ENCODE measurements at places on chromosomes 3 and 15.

DNA sequence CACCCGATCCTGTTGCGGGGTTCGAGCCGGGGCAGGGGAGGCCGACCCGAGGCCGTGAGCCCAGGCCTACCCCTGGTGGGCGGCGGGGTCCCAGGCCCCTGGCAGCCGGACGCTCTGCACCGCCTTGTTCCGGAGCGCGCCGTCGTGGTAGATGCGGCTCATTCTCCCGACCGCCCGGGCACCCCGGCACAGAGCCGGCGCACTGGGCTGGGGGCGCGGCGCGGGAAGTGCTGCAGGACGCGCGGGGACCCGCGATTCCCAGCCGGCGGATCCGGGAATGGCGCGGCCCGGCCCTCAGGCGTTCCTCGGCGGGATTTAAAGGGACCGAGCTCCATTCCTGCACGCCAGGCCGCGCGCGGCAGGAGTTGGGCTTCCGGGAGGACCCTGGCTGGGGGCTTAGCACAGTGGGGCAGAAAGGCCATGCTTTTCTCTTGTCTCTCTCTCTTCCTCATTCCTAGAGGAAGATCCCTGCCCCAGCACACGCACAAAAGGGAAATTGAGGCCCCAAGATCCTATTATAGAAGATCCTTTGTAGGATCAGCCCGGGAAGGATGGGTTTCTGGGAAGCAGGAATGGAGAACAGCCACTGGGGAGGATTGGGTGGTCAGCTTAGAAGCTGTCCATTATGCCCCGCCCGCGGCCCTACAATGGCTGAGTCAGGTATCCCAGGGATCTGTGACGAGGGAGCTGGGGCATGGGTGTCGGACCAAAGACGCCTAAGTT is at the start of gene ARPIN:
TSS of gene ARPIN (minus strand) at position 279 of the 723 bp plus-strand sequence. CDS start at position 162, 117 bp downstream.
- DNase-seq = no peak

- no peak for DNase-seq
These were observed 14.2 kb upstream of the COLQ start for GRCh38 chr3:15535732-15536131.

DNA sequence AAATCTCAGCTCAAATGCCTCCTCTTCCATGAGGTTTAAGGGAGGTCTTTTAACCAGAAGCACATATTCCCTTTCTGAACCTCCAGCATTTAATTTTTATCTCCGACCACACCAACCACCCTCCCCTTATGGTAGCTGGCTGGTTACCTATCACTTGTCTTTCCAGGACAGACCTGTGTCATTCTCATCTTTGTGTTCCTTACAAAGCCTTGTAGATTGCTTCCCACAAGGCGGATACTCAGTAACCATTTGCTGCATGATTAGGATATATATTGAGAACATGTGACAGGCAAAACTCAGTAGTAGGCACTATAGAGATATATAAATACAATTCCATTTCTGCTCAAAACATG is 119.5 kb downstream of the RPL22L1 start:
- DNase-seq = no peak

DNA sequence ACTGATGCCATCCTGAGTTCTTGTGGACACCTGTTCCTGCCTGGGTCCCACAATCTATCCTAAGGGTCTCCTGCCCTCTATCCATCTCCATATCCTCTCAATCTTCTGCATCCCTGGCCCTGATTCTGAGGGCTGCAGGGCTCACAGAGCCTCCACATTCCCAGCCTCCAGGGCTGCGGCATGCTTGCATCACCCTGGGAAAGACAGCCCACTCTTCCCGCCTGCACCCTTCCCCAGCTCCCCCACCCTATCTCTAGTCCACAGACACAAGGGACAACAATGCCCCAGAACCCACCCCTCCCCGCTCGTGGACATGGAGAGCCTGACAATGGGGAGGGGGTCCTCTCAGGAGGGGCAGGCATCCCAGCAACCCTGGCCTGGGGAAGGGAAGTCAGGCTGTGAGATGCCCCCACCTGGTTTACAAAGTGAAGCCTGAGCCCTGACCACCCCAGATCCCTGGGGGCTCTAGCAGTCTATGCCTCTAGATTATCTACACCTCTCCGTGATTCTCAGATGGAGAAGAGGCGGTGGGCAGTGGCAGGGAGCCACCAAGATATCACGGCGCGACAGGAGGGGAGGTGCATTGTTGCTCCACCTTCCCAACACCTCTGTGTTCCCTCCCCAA is 10.3 kb downstream of the SEMA3G start:
- DNase-seq = no peak

DNA sequence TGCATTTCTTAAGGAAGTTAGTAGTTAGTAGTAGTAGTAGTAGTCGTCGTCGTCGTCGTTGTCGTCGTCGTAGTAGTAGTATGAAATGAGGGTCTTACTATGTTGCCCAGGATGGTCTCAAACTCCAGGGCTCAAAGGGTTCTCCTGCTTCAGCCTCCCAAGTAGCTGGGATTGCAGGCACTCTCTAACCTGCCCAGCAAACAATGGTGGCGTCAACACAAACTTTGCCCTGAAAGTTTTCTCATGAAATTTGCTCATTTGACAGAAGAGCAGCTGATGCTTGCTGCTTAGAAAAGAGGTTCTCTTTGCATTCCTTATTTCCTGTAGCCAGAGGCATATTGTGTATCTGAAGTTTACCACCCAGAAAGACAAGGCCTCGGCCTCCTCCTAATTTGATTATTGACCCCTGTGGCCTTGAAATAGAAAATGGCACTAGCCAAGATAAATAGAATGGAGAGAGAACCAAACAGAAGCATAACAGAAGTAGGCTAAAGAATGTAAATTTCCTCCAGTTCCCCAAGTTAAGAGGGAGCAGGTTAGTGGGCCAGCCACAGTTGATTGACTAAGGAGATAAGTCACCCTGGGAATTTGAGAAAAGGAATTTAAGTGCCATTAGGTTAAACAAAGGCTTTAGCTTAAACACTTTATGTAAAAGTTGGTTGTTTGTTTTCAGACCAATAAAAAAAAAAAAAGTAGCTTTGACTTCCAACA is 166.2 kb upstream of the ROBO2 start:
- no peak for DNase-seq

- no peak for DNase-seq
These were observed 5.5 kb downstream of the CCR4 start for GRCh38 chr3:32956750-32957570.

DNA sequence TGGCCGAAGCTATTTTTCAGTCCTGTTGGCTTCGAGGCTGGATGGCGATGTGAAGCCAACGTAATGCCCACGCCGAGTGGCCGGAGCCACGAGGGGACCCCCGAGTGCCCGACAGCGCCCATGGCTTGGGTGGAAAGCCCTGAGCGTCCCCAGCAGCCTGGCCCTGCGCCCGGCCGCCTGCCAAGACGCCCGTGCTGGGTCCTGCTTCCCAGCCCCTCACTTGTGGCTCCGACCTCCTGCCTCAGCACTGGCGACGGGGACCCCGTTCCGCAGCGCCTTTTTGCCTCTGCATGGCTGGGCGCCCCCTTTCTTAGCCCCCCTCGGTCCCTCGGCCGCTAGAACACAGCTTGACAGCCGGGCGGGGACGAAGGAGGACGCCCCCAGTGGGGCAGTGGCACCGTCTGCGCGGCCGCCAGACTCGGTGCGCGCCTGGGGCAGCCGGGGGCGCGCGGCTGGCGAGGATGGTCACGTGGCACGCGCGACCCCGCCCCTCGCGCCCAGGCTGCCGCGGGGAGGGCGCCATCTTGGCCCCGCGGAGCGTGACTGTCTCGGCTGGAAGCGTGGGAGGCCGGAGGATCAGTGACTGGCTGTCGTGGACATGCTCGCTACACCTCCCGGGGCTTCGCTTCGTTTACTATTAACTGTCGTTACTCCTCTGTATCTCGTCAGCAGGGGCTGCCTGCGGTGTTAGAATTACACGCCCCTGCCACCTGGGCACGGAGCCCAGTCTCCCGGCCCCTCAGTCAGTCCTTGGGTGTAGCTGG is 626 bp upstream of the GPR176 start:
- peak; percentile 6 for DNase-seq

- no peak for DNase-seq
These were observed 965 bp downstream of the FLNB start for GRCh38 chr3:58009026-58009748.

- DNase-seq = no peak
These were observed at the start of gene LRRFIP2 for GRCh38 chr3:37174532-37175126. LRRFIP2 (minus strand) TSS chr3:37174582; CDS start chr3:37148983, 25,599 bp downstream.

DNA sequence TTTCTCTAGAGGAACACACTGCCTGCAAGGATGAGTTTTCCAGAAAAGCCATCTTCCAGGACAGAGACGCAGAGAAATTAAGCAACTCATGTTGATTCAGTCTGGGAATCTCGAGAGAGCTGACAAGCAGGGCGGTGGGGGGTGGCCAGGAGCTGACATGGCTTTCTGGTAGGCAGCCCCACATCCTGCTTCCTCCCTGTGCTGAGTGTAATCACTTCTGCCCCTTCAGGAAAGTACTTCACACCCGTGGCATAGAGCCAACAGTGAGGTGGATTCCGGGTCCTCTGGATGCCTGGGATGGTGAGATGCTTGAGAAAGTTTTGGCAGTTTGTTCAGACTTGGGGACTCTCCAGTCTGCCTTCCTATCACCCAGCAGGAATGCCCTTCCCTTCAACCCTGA is 221.1 kb downstream of the SLCO3A1 start:
- no peak for DNase-seq

- DNase-seq = no peak
These were observed 71.3 kb upstream of the ETV5 start for GRCh38 chr3:186180151-186180550.

DNA sequence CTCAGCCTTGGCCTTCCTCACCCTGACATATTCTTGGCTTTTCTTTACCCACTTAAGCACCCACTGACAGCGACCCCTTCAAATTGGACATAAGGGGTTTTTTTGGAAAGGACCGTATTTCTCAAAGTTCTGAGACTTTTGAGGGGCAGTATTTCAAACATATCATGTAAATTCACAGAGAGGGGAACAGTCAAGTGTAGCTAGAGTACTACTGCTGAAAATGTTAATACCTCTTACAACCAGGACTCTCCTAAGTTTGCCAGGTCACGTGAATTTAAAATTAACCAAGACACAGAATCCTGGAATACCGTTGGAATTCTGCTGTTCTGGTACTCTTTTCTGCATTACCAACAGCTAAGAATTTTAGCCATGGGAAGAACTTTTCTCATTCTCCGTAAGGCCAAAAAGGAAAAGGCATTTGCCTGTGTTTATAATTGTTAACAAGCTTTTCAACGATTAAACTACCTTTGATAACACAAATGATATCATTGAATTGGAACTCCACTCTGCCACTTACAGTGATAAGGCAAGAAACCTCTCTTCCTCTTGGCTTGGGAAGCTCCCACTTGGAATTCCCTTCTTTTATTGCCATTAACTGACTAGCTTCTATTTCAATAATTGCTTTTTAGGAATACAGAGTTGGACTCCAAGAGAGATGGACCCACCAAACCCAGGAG is 597 bp upstream of the GBE1 start:
- DNase-seq = no peak

- DNase-seq = no peak
These were observed 114.1 kb upstream of the DNAJC19 start for GRCh38 chr3:181103605-181104004.

DNA sequence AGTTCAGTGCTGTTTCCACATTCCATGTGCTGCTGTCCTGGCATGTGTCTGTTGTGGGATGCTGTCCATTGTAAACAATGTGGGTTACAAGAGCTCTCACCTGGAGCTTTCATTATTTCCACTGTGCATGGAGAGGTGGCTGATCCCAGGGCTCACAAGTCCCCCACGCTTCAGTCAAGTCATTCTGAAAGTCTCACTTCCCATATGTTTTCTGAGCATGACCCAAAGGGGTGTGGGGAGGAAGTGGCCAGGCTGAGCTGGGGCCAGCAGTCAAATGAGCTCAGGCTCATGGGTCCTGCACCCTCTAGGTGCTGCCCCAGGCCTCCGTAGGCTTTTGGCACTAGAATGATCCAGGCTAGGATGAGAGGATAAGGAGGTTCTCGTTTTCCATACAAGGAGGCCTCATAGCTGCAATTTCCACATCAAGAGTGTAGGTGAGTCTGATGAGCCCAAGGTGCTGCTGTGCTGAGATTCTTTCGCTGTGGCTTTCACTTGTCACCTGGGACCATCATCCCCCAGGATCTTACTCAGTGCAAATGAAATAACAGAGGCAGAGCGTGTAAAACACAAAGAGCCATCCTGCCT is 22.0 kb downstream of the STARD5 start:
- DNase-seq = no peak

DNA sequence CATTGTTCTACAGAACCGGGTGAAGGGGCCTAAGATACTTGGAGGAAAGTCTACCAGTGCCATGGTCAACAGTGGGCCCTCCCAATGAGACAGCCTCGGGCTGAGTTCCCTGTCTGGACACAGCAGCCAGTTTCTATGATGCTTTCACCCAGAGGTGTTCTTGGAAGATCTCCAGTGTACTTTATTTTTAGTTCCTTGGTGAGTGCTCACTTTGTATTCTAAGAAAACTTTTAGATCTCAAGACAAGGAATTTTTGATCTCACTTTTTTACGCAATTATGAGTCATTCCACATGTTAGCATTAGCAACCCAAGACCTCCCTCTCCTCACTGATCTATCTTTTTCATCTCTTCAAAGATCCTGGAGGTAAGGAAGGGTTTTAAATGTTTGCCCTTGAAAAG is 287.7 kb downstream of the RORA start:
- no peak for DNase-seq

GRCh38 chr3:8996681-8997121 is 33.4 kb upstream of the RAD18 start:
- no peak for DNase-seq

DNA sequence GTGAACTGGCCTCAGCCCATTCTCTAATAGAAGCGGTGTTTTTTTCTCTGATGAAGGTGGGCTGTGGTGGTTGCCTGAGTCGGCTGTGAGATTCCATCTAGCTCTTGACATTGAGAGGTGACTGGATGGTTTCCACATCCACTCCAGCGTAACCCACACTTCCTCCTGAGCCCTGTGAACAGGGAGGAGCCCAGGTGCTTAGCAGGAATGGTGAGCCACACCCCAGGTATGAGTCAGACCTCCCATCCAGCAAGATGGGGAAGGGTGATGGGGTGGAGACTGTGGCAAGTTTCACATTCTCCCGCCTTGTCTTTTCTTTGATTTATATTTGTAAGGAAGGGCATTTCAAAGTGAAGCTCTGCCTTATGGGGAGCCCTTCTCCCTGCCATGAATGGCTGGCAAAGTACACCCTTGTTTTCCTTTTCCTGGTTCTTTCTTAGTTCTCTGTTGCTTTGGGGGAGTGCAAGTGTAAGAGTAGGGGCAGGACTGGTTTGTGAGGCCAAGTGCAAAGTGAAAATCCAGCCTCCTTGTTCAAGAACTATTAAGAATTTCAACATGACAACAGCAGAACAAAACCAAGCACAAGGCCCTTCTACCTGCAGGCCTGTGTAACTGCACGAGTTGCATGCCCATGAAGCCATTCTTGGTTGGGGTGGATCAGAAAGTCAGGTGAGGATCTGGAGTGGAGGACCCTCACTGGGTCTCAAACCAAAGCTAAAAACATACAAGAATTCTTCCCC is 4.6 kb upstream of the TPRG1 start:
- DNase-seq = no peak

- no peak for DNase-seq
These were observed 388.2 kb upstream of the RGMA start for GRCh38 chr15:93477188-93477587.
